ENCODE measurements at places on chromosomes 13 and 19.

GRCh38 chr13:75871059-75871458 is 234.9 kb downstream of the LMO7 start:
- no peak for DNase-seq

- DNase-seq: no peak
Observed at GRCh38 chr13:111789420-111789819, 277.5 kb upstream of the SOX1 start.

- DNase-seq: no peak
Observed at GRCh38 chr13:32790731-32791130, 204.5 kb downstream of the PDS5B start.

DNA sequence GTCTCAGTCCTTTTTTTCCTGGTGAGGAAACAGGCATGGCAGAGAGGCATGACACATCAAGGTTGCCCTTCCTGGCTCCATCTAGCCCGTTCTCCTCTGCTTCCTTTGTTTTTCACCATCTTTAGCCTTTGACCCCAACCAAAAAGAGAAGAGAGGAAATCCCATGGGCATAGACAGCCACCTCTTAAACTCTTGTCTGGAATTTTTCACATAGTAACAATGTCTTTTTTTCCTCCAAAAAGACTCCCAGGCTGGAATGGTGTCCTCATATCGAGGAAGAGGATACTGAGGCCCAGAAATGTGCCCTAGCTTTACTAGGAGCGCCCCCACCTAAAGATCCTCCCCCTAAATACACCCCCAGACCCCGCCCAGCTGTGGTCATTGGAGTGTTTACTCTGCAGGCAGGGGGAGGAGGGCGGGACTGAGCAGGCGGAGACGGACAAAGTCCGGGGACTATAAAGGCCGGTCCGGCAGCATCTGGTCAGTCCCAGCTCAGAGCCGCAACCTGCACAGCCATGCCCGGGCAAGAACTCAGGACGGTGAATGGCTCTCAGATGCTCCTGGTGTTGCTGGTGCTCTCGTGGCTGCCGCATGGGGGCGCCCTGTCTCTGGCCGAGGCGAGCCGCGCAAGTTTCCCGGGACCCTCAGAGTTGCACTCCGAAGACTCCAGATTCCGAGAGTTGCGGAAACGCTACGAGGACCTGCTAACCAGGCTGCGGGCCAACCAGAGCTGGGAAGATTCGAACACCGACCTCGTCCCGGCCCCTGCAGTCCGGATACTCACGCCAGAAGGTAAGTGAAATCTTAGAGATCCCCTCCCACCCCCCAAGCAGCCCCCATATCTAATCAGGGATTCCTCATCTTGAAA is at the start of gene GDF15:
GDF15 (plus strand) TSS at position 484 of the 868 bp plus-strand sequence; CDS start at position 516, 32 bp downstream.
- peak; percentile 92 for DNase-seq

- no peak for DNase-seq
Observed at GRCh38 chr19:56577719-56578602, 10.7 kb downstream of the ZNF470 start.

DNA sequence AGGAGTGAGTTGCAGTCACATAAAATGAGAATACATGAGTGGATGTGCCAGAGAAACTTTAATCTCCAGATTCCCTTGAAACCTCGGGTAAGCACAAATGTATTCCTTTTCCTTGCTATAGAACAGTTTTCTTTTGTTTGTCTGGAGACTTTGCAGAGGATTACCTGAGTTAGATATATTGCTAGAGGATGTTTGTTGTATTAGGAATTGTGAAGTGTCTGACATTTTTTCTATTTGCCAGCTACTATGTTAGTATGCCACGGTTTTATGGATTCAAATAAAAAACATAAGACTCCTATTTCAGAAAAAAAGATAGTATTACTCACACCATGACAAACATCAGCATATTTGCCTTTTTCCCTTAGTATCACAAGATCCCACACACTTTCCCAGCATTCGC is 844.9 kb upstream of the SLITRK5 start:
- no peak for DNase-seq

DNA sequence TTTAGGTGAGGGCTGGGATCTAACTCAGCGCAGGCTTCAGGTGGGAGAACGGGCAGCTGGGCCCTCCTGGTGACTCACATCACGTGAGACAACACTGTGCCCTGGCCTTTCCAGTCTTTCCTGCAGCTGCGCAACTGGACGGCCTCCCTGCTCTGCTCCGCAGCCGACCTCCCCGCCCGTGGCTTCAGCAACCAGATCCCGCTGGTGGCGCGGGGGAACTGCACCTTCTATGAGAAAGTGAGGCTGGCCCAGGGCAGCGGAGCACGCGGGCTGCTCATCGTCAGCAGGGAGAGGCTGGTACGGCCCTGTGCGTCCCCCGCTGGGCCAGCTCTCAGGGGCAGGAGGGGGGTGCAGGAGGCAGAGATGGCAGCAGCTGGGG is 8.8 kb downstream of the SPPL2B start:
- DNase-seq: no peak

- DNase-seq: no peak
Observed at GRCh38 chr19:3478409-3479176, 1.7 kb downstream of the SMIM24 start.

- no peak for DNase-seq
Observed at GRCh38 chr19:5369962-5370367, 29.4 kb upstream of the PTPRS start.

- no peak for DNase-seq
Observed at GRCh38 chr19:53908106-53908934, 758 bp upstream of the CACNG7 start.

DNA sequence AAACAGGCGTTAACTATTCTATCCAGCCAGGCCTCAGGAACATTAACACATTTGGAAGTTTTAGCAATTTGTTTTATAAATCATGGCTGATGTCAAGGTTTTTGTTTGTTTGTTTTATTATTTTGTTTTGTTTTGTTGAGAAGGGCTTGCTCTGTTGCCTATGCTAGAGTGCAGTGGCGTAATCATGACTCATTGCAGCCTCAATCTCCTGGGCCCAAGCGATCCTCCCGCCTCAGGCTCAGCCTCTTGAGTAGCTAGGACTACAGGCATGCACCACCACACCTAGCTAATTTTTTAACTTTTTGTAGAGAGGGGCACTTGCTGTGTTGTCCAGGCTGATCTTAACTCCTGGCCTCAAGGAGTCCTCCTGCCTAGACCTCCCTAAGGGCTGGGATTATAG is 28.3 kb downstream of the NUP58 start:
- DNase-seq: no peak

DNA sequence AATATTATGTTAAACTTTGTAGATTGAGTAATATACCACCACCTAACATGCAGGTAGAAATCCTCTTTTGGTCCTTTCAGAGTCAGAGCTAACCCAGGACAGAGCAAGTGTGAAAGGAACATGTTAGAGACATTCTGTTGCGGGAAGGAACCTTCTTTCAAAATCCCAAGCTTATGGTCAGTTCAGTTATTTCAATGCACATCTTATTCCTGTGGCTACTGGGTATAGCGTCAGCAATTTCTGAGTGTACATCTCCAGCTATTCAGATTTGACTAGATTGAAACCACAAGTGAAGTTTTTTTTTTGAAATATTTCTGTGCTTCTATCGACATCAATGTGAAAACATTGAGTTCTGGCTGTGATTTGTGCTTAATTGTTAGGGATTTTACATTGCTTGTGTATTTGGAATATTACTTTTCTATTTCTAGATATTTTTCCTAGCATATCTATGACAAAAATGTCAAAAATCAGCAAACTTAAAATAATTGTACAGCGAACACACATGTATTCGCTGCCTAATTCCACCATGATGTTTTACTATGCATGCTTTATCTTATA is 165.3 kb downstream of the LMO7 start:
- no peak for DNase-seq

GRCh38 chr19:11203194-11204075 is 6.1 kb upstream of the KANK2 start:
- peak; percentile 92 for DNase-seq
